ENCODE measurements at places on chromosomes 6 and 20. TPM values are rescaled to one million over a fixed set of nuclear protein-coding genes. Genes with fewer than 3 reads are reported as not detected.

The OPN5 gene
- not detected for total RNA-seq

DNA sequence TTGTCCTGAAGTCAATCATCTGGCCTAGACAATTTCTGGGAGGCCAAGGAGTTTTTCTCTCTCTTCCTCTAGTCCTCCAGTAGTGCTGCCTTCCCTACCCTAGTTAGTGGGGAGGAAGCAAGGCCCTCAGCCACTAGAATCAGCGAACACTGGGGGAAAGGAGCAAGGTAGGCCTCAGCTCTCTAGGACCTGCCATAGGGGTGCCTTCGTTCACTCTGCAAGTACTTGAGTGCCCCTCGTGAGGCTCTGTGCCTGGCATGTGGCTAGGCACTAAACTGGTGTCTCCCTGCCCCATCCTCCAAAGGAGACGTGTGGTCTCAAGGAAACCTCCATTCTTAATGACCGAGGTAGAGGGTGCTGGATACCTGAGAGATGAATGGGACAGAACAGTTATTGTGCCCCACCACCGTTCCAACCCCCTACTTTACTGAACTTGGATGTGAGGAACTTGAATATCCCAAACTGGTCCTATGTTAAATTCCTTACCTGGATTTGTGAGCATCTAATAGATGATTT lies 1.1 kb downstream of the DEF6 start:
- no peak for DNase-seq

The FBXO5 gene
- total RNA-seq = 3.3 TPM

The GFRAL gene
- total RNA-seq = not detected

The ERVFRD-1 gene
- 0.40 TPM for total RNA-seq

DNA sequence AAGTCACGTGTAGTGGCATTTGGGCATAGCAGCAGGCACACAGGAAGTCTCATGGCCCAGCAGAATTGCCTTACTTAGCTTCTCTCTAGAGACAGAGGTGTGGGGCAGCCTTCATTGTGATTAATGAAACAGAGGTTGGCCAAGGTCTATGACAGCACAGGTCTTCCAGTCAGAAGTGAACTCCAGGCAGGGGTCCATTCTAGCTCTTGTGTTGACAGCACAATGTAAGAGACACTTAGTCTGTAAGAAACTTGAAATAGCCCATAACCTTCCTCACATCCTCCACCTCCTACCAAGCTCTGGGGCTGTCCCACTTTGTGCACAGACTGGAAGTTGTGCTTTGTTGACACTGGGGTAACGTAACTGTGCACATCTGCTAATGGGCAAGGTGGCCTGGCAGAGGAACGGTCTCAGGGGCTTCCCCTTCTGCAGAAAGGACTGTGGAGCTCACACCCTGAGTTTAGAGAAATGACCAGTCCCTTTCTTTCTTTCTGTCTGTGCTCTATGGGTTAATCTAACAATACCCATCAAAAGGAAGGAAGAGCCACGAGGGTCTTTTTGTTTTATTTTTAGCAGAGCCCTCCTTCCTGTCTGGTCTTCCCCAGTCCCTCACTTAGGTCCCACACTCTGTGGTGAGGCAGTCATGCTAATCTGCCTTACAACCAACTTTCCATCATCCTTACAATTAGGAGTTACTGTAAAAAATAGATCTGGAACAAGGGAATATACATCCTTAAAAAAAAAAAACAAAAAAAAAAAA lies 35.6 kb upstream of the TAGAP start:
- DNase-seq = no peak

Data from mucosa of gallbladder (tissue), 1 donor.